Stimulated activated CD4-positive, alpha-beta T cell treated with anti-CD3 and anti-CD28 coated beads, Interleukin-2, amount 100 ng/mL, for 24 hours (primary cell): ENCODE measurements at places on chromosomes 2 and 18.

DNA sequence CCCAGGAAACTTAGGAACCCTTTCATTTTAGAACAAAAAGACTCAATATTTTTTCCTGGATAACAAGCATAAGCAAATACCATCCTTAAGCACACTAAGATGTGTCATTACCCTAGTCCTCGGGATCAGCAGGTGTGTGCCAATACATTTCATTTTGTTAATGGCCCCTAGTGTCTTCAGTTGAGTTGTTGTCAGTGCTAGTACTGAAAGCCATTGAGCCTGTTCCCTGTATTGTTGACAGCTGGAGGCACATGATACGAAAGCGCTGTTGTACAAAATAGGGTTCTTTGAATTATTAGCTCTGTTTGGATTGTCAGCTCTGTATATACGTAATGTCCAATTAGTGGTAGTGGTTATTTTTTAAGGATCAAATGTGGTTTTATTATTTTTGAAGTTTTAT lies 29.5 kb downstream of the VAPA start:
- DNase-seq = no peak

- no peak for DNase-seq
These were observed 41.3 kb downstream of the PARD3B start for GRCh38 chr2:204586444-204587180.

DNA sequence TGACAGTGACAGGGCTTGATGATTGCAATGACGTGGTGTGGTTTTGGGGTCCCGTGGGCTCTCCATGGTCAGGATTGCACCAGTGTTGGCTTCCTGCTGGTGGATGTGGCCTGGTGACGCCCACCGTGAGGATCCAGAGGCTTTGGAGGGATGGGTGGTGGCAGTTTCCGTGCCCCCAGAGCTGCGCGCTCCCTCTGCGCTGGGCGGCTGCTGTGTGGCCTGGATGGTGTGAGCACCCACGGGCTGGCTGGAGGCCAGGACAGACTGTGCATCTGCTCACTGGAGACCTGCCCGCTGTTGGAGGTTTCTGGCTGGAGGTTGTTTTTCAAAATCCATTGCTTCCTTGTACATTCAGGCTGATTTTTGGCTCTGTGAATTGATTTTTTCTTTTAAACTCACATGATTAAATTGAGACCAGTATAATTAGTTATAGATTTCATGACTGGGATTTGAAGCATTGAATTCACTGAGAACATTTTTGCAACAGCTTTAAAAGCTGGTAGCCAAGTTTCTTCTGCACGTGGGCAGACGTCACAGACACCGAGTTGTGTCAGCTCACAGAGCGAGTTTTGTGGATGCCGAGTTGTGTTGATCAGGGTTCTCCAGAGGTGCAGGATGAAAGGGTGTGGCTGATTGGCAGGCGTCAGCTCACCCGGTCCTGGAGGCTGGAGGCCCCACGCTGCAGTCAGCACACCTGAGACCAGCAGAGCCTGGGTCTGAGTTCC lies 72.7 kb downstream of the KCNG2 start:
- no peak for DNase-seq

GRCh38 chr2:118112771-118113334 lies 24.6 kb downstream of the INSIG2 start:
- no peak for DNase-seq

DNA sequence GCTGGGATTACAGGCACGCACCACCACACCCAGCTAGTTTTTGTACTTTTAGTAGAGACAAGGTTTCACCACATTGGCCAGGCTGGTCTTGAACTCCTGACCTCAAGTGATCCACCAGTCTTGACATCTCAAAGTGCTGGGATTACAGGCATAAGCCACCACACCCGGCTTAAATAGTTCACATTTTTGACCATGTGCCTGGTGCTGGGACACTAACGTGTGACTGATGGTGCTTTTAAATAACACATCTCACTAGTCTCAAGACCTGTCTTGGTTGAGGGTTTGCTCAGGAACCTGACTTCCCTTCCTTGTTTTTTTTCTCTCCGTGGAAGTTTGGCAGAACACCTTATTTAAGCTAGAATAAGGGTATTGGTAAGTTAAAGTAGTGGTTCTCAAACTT lies 8.5 kb downstream of the FMNL2 start:
- no peak for DNase-seq

- no peak for DNase-seq
These were observed 233.7 kb downstream of the HDAC4 start for GRCh38 chr2:239167011-239167673.
